ENCODE measurements at places on chromosomes 12 and 14.

DNA sequence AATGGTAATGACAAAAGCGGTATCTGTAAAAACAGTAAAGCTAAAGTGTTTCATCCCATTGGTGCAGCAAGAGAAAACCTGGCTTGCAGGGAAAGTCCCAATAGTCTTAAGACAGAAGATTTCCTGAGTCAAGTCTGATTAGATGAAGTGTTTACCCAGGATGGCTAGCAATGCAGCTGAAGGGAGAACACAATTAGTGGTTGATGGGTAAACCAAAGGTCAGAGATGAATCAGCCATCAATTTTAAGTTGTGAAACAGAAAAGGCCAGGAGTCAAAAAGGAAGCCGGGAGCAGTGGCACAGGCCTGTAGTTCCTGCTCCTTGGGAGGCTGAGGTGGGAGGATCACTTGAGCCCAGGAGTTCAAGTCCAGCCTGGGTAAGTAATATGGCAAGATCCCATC lies 52.6 kb downstream of the SEC23A start:
- H3K27me3 ChIP-seq: no peaks in the 10 kb centered on the region
- DNase-seq: peak; percentile 61
- H3K36me3 ChIP-seq: peaks cover 74% of the 10 kb centered on the region
- peak overlapping the region; percentile 31 for H3K27ac ChIP-seq

GRCh38 chr12:114967151-114967550 lies 283.2 kb upstream of the TBX3 start:
- no peak overlapping the region for H3K4me3 ChIP-seq
- H3K27me3 ChIP-seq: no peaks in the 10 kb centered on the region
- H3K4me1 ChIP-seq: no peaks in the 10 kb centered on the region
- no peak for DNase-seq

DNA sequence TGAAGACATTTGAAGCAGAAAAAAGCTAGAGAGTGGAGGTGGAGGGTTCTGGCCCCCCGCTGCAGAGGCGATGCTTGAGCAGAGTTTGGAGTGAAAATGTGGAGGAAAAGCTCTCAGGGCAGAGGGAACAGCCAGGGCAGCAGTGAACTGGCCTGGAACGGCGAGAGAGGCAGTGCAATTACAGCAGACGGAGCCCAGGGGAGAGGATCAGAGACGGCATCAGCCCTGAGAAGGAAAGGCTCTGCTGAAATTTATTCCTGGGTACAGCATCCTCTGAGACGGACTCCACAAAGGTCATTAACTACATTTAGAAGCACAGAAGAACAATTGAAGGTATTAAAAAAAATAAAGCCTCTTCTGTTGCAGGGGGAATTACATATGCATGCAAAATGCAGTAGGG lies 14.2 kb downstream of the STON2 start:
- DNase-seq: no peak
- H3K36me3 ChIP-seq: no peaks in the 10 kb centered on the region
- no peaks in the 10 kb centered on the region for H3K27me3 ChIP-seq
- no peak overlapping the region for H3K4me3 ChIP-seq

- peaks cover 11% of the 10 kb centered on the region for H3K36me3 ChIP-seq
- H3K27ac ChIP-seq: no peak overlapping the region
- no peak overlapping the region for H3K4me3 ChIP-seq
These were observed 56.2 kb downstream of the ARL6IP4 start for GRCh38 chr12:123036466-123037285.

GRCh38 chr12:130087222-130087621 lies 75.0 kb upstream of the FZD10 start:
- peaks cover under 1% of the 10 kb centered on the region for H3K27me3 ChIP-seq
- H3K27ac ChIP-seq: no peak overlapping the region
- H3K4me1 ChIP-seq: no peaks in the 10 kb centered on the region
- H3K36me3 ChIP-seq: no peaks in the 10 kb centered on the region

DNA sequence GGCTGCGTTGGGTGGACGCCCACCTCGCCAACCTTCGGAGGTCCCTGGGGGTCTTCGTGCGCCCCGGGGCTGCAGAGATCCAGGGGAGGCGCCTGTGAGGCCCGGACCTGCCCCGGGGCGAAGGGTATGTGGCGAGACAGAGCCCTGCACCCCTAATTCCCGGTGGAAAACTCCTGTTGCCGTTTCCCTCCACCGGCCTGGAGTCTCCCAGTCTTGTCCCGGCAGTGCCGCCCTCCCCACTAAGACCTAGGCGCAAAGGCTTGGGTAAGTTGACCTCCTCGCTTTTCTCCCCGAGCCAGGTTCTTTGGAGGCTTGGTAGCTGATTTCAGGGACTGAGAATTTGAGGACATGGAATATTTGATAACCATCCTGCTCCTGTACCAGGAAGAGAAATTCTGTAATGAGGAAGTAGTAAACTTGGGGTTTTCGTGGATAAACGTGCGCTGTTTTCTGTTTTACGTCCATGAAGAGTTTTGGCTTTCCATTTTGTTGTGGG lies 530 bp downstream of the APAF1 start:
- H3K4me3 ChIP-seq: peak overlapping the region; percentile 77
- no peaks in the 10 kb centered on the region for H3K27me3 ChIP-seq
- DNase-seq: peak; percentile 63
- peak overlapping the region; percentile 92 for H3K27ac ChIP-seq

- no peak overlapping the region for H3K27ac ChIP-seq
- H3K4me1 ChIP-seq: peaks cover 8% of the 10 kb centered on the region
- no peaks in the 10 kb centered on the region for H3K36me3 ChIP-seq
- no peaks in the 10 kb centered on the region for H3K27me3 ChIP-seq
- DNase-seq: no peak
These were observed 463.9 kb downstream of the NPAS3 start for GRCh38 chr14:33402604-33403003.

DNA sequence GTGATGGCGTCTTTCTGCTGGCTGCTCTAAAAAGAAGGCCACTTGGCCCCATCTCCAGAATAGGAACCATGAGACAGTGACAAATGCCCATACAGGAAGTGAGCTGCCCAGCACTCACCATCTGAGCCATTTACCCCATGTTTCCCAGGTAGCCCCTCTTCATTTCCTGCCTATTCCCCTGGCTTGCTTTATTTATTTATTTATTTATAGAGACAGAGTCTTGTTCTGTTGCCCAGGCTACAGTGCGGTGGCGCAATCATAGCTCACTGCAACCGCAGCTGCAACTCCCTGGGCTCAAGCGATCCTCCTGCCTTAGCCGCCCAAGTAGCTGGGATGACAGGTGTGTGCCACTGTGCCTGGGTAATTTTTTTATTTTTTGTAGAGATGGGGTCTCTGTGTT lies 71.2 kb downstream of the RIN3 start:
- no peak overlapping the region for H3K4me3 ChIP-seq
- no peaks in the 10 kb centered on the region for H3K27me3 ChIP-seq
- H3K27ac ChIP-seq: no peak overlapping the region
- H3K36me3 ChIP-seq: peaks cover 12% of the 10 kb centered on the region
- H3K4me1 ChIP-seq: peaks cover 3% of the 10 kb centered on the region

- H3K36me3 ChIP-seq: no peaks in the 10 kb centered on the region
- peak overlapping the region; percentile 83 for H3K27ac ChIP-seq
- H3K4me1 ChIP-seq: peaks cover 40% of the 10 kb centered on the region
- H3K27me3 ChIP-seq: no peaks in the 10 kb centered on the region
- DNase-seq: no peak
These were observed 53.9 kb upstream of the PTGR2 start for GRCh38 chr14:73797543-73798265.

DNA sequence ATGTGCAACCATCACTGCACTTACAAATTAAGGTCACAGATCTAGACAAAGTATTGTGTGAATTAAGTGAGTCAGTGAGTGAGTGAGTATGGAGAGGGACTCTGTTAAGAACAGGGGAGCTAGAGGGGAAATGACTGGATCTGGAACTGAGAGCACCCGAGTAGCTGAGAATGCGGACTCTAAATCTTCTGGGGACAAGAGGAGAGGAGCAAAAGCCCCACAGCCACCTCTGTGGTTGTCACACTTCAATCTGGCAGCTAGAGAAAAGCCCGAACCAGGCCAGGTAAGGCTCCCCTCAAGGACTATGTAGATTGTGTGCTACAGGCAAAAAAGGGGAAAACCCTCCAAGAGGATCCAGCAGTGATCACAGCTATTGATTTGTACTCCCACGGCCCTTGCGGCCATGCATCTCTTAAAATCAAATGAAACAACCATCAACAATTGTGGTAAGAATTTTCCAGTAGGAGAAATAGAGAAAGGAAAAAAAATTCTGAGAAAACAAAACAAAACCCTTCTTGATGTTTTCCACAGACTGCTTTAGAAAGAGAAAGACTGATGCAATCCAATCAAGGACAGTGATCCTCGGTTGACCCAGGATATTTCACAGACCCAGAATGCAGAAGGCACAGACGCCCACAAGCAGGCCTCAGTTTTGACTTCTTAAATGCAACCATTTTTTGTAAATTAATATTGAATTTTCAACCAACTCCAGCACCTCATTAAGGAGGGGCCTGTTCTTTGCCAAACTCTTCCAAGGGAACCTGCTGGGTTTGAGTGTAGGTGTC lies 109.6 kb downstream of the SLC38A6 start:
- no peaks in the 10 kb centered on the region for H3K27me3 ChIP-seq
- DNase-seq: no peak
- H3K36me3 ChIP-seq: no peaks in the 10 kb centered on the region

DNA sequence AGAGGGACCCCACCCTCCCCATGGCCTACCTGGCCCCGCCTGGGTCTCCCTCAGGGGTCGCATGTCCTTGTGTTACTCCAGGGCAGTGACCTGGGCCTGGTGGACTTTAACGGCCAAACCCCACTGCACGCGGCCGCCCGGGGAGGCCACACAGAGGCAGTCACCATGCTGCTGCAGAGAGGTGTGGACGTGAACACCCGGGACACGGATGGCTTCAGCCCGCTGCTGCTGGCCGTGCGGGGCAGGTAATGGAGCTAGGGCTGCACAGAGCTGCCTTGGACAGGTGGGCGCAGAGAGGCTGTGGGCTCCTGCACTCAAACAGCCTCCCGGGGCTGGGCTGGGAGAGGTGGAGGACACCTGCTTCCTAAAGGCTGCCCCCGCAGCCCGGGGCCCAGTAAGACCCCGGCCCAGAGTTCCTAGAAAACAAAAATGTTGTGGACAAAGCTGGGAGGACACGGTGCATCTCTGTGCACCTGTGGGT lies 21.6 kb downstream of the ASPG start:
- H3K4me1 ChIP-seq: no peaks in the 10 kb centered on the region
- no peaks in the 10 kb centered on the region for H3K36me3 ChIP-seq
- no peak for DNase-seq
- no peak overlapping the region for H3K4me3 ChIP-seq
- no peak overlapping the region for H3K27ac ChIP-seq

DNA sequence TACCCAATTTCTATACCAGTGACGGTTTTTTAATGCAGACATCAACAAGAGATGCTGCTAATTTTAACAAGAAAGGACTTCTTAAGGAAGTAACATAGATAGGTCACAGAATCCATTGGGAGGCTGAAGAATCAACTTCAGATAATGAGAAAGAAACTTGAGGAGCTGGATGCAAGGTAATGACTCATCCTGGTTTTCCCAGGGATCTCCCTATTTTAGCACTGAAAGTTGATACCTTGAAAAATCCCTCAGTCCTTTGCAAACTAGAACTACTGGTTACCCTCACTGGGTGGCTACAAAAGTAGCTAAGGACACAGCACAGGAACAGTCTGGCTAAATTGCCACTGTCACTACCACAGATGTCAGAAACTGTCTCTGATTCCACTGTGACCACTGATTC lies 561.9 kb downstream of the FLRT2 start:
- H3K27ac ChIP-seq: no peak overlapping the region
- no peak for DNase-seq
- H3K4me3 ChIP-seq: no peak overlapping the region
- H3K4me1 ChIP-seq: no peaks in the 10 kb centered on the region
- H3K36me3 ChIP-seq: no peaks in the 10 kb centered on the region

GRCh38 chr12:79455286-79455685 lies 235.5 kb downstream of the PAWR start:
- no peaks in the 10 kb centered on the region for H3K36me3 ChIP-seq
- H3K4me1 ChIP-seq: peaks cover 22% of the 10 kb centered on the region
- H3K4me3 ChIP-seq: no peak overlapping the region
- H3K27ac ChIP-seq: peak overlapping the region; percentile 69
- peak; percentile 39 for DNase-seq

- DNase-seq: no peak
- H3K4me1 ChIP-seq: no peaks in the 10 kb centered on the region
- H3K36me3 ChIP-seq: no peaks in the 10 kb centered on the region
- H3K27me3 ChIP-seq: no peaks in the 10 kb centered on the region
These were observed 151.0 kb upstream of the LMO3 start for GRCh38 chr12:16756833-16757555.

- DNase-seq: no peak
- H3K27me3 ChIP-seq: no peaks in the 10 kb centered on the region
- H3K27ac ChIP-seq: no peak overlapping the region
- H3K4me3 ChIP-seq: no peak overlapping the region
- no peaks in the 10 kb centered on the region for H3K4me1 ChIP-seq
- peaks cover 66% of the 10 kb centered on the region for H3K36me3 ChIP-seq
These were observed 55.5 kb downstream of the RDH12 start for GRCh38 chr14:67757175-67757574.

DNA sequence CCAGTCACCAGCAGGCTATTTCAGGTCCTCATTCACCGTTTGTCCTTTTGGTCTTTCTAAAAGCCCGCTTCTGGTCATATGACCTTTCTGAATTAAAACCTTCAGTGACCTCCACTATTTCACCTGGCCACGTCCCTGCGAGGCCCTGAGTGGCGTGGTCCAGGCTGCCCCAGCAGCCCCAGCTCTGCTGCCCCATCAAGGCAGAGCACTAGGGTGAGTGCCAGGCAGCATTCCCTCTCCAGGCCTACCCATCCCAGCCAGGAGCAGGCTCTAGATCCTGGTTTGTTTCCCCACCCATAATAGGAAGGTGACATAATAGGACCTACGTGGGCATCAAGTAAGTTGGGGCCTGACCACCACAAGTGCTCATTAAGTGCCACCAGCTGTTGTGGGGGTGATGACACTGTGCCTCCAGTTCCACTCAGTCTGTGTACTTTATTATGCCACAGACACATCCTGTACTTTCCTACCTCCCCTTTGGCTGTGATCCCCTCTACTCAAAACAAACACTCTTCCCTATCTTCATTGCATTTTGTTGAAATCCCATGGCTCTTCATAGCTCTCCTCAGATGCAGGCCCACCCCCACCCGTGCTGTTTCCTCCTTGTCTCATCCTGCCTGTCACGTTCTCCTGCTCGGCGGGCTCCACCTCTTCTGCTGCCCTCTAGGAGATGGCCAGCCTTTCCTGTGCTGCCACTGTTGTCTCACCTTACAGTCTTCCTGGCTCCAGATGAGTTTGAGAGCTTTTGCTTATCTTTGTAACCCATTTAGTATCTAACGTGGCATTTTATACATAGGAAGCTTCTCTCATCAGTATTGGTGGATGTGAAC lies 21.4 kb downstream of the CKB start:
- H3K4me1 ChIP-seq: no peaks in the 10 kb centered on the region
- DNase-seq: no peak
- H3K27ac ChIP-seq: no peak overlapping the region
- H3K36me3 ChIP-seq: peaks cover 55% of the 10 kb centered on the region
- no peak overlapping the region for H3K4me3 ChIP-seq

- DNase-seq: no peak
- H3K36me3 ChIP-seq: no peaks in the 10 kb centered on the region
- no peak overlapping the region for H3K4me3 ChIP-seq
These were observed 32.9 kb downstream of the TMTC1 start for GRCh38 chr12:29750928-29751220.

- H3K4me1 ChIP-seq: no peaks in the 10 kb centered on the region
- H3K4me3 ChIP-seq: no peak overlapping the region
- no peaks in the 10 kb centered on the region for H3K27me3 ChIP-seq
- no peak for DNase-seq
- H3K36me3 ChIP-seq: no peaks in the 10 kb centered on the region
These were observed 53.0 kb downstream of the IFNG-AS1 start for GRCh38 chr12:68042212-68042699.
